ENCODE measurements at places on chromosomes 11 and 22. TPM values are rescaled to one million over a fixed set of nuclear protein-coding genes. Genes with fewer than 3 reads are reported as not detected.

The SCGB1D2 gene
- 0.80 TPM for total RNA-seq

The SLC25A1 gene
- total RNA-seq, result 18.5 TPM

The P2RY2 gene
- total RNA-seq, result 0.52 TPM

The SEPTIN3 gene
- 0.90 TPM for total RNA-seq

The PTPN5 gene
- 0.09 TPM for total RNA-seq

The CYTH4 gene
- 24.7 TPM for total RNA-seq

The NLRP10 gene
- not detected for total RNA-seq

The OR52E8 gene
- total RNA-seq, result not detected

The PTPRCAP gene
- total RNA-seq, result 198 TPM

Measured in thymus (tissue), 14 donors.